ENCODE measurements at places on chromosomes 11 and 22.

- no peak for DNase-seq
Measured at GRCh38 chr11:3894128-3894731, 38.8 kb downstream of the STIM1 start.

DNA sequence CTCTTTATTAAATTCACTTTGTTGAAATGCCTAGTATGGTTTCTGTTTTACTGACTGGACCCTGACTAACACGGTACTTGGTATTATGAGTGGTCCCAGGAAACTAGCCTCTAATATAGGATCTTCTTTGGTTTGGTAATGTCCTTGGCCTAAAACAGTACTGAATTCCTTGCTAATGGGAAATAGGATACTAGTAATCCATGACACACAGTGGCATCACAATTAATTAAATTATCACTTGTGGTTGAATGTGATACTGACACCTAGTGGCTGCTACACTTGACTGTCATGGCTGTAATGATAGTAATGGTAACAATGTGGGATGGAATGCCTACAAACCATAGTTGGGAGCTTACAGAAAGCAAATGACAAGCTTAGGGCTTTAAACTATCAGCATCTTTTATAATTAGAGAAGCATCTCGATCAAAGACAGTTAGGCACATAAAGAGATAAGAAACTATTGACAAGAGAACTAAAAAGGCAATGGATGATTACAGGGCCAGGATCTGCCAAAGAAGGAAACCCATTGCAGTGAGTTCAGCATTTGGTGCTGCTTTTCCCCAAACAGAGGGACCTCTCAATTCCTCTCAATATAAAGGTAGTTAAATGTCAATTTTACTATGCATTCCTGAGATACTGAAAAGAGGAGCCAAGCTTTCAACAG, 8.6 kb downstream of the DNHD1 start:
- DNase-seq, result peak; percentile 51

GRCh38 chr11:57458060-57458409, 2.3 kb upstream of the RTN4RL2 start:
- DNase-seq, result no peak

- DNase-seq, result peak; percentile 4
Measured at GRCh38 chr22:19429950-19430889, 1.3 kb downstream of the HIRA start.

DNA sequence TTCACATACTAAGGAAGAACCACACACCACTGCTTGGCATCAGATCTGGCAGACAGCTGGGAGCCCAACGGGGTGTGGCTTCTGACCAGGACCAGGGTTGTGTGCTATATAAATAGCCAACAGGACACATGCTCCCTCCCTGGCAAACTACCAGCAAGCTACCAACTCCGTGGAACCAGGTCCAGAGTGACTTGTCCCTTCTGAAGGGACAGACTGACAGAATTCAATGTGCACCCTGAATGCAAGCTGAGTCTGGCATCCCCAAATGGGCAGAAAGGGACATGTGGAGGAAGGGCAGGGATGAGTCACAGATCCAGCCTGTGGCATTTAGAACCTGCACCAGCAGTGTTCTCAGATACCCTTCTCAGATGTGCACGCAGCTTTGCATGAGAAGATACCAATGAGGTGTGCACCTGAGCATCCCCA, 92.9 kb downstream of the MICAL3 start:
- no peak for DNase-seq

- no peak for DNase-seq
Measured at GRCh38 chr22:48959496-48959895, 868.2 kb downstream of the BRD1 start.

DNA sequence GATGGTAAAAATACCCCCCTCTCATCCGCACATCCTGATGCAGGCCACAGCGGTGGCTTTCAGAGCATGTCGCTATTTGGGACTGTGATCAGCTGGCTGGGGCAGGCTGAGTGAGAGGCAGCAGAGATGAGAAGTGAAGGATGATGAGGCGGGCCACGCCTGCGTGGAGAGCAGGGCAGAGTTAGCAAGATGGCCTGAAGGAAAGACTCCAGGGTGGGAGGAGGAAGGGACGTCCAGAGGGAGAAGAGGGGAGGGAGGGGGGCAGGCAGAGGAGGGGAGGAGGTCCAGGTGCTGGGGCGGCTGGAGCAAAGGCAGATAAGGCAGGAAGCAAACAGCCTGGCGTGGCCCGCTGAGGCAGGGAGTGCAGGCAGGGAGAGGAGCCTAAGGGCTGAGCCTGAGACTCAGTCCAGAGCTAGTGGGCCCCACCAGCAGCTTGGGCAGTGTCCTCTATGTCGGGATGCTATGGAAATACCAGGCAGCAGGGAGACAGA, 29.1 kb downstream of the LRFN4 start:
- DNase-seq, result no peak

DNA sequence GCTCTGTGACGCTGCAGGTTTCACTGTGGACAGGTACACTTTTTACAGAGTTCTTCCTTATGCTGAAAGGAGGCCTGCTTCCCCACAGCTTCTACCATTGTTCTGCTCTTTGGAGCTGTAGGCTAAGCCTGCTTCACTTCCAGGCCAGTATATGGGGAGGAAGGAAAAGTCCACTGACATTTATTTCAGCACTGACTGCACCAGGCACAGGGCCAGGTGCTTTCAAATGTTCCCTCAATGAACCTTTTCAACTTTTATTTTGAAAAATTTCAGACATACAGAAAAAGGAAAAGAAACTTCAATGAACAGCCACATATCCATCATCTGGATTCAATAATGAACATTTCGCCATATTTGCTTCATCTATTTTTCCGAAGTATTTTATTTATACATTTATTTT, 22.0 kb downstream of the POU2F3 start:
- no peak for DNase-seq

DNA sequence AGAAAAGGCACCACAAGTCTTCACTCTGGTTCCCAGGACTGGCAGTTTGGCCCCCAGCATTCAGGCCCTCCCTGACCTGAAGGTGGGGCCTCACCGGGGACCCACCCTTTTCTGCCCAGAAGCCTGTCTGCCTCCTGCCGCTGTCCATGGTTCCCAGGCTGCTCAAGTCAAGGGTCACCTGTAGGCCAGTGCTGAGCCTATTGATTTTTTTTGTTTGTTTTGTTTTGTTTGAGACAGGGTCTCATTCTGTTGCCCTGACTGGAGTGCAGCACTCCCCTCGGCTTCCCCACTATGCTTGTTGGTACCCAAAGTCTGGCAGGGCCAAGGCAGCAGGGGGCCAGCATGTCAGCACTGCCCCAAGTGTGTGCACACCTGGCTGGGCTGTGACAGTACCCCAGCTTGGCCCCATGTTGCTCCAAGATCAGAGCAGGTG, 11.0 kb upstream of the MED17 start:
- DNase-seq, result no peak

- no peak for DNase-seq
Measured at GRCh38 chr11:10945196-10945595, 87.3 kb upstream of the ZBED5 start.

DNA sequence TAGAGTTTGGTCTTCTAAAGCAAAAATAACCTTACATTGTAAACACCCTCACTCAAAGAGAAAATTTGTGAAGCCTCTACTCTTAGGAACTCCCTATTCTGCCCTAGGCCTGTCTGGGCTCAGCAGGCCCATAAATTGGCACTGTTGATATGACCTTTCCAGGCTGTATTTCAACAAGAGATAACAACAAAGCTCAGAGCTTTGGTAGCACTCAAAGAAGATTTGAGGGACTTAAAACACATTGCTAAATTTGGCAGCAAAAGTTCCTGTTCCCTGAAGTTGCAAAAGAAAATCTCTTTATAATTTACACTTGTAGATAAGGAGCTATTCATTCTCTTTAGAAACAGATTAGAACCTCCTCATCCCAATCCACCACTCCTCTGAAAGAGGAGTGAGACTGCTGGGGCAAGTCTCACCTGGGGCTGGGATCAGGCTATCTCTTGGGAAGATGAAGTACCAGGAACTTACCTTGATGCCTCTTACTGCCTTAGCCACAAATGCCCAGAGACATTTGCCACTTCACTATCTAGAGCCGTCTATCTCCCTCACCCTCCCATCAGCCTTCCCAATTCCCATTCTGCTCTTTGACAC, 110.4 kb upstream of the AKIP1 start:
- no peak for DNase-seq

DNA sequence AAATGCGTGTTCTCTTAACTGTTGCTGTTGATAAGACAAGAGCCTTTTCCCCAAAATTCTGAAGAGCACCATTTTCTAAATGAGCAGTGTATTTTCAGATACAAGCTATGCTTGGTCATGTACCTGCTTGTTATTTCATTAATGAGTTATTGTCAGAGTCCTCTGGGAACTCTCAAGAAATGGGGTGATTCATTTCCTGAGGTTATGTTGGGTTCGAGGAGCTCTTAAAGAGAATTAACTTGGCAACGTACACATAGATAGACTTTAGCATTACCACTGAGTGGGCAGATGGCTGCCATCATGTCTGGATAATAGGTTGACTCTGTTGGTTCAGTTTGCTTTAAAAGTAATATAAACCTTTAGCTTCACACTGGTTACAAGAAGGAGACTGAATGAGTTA, 87.9 kb upstream of the SORL1-AS1 start:
- DNase-seq, result no peak

- DNase-seq, result no peak
Measured at GRCh38 chr11:35292279-35292678, 127.1 kb downstream of the SLC1A2 start.

DNA sequence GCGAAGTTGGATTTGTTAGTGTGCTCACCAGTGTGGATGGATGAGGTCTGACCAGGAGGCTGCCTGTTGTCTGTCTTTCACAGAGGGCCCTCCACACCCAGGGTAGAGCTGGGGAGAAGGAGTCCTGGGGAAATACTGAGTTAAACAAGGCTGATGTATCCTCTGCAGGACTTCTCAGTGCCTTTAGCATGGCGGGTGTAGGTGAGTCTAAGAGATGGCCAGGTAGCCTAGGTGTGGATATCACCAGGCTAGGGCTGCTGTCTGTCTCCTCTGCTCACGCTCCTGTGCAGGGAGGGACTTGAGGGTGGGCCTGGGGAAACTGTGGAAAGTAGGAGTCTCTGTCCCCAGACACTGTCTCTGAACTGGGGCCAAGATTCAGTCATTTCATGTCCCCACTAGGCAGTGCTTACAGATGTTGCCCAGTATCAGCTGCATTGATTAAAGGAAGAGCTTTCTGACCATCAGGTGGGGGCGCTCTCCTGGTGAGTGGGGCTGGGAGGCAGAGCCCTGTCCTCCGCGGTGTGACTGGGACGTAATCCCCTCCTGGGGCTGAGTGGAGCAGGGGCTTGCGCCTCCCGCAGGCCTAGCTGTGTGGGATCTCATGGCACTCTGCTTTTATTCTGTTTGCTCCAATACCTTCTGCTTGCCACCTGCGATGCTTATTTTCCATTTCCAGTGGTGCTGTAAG, 35.5 kb upstream of the CCDC188 start:
- no peak for DNase-seq

GRCh38 chr11:120272303-120272702, 32.4 kb downstream of the POU2F3 start:
- DNase-seq, result no peak

- no peak for DNase-seq
Measured at GRCh38 chr11:118366287-118366686, 6.9 kb downstream of the UBE4A start.

- DNase-seq, result no peak
Measured at GRCh38 chr11:29534836-29535235, 482.0 kb downstream of the KCNA4 start.

DNA sequence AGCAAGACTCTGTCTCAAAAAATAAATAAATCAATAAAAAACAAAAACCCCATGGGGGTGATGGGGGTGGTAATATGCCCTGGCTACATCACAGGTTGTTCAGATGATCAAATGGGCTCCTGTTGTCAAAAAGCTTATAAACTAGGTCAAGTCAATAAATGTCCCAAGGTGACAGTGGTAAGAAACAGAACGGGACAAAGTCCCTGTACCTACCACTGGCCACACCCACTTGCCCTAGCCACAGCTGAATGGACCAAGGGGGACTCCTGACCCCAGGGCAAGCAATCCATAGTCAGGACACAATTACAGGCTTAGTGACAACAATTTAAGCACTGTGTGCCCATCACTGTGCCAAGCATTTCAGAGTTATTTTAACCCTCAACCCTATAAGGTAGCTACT, 6.0 kb downstream of the NAGA start:
- no peak for DNase-seq

DNA sequence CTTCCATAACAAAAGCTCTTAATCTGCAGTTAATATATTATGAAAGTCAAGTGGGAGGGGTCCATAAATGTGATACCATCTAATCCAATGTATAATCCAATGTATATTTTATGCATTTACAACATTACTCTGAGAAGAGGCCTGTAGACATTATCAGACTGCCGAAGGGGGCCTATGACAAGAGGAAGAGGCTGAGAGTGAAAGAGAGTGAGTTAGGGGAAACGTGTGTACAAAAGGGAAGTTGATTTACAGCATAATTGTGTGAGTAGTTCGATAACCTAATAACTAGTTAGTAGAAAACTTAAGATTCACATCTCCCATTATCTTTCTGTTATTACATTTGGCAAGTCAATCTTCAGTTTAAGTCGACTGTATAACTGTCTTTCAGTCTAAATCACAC, 86.6 kb downstream of the DDX10 start:
- no peak for DNase-seq

DNA sequence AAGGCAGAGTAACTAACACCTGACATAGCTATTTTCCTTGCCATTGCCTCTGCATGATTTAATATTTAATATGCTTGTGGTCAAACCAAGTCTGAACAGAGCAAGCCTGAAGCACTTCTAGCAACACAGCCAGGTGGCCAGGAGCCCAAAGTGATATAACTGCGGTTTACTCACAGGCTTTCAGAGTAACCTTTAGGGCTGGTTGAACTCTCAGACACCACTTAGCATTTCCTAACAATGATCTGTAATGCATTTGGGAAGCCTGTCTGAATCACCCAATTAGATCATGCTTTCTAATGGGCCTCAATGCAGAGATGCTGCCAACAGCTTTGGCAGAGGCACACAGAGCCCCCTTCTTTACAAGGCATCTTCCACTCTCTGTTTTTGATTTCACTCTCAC, 96.1 kb downstream of the FDX1 start:
- no peak for DNase-seq

DNA sequence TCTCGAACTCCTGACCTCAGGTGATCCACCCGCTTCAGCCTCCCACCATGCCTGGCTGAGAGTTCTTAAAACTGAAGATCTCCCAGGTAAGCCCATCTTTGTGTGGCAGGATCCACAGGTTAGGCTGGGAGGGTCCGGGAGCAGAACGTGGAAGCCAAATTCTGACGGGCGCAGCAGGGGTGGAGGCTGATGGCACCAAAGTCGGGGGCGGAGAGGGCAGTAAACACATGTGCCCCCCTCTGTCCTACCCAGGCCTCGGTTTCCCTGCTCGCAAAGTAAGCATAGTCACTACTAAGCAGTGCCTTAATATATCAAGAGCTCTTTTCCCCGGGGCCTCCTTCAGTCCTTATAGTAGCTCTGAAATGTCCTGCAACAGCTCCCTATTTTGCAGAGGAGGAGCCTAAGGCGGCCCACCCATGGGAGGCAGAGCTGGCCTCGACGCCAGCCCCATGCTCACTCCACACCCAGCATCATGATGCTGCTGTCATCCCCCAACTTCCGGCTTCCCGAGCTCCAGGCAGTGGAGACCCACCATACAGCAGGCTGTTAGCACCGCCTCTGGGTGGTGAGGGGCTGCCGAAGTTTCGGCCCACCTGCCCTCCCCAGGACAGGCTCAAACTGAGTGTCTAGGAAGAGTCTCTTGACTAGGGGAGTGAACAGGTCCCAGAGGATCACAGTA, 230.0 kb downstream of the CTTN start:
- no peak for DNase-seq

- no peak for DNase-seq
Measured at GRCh38 chr11:63462137-63462536, 28.8 kb downstream of the PLAAT5 start.
